ENCODE measurements at places on chromosomes 6 and 20.
A peak's percentile ranks its signal among the peaks of the same experiment; 100 is the strongest.

DNA sequence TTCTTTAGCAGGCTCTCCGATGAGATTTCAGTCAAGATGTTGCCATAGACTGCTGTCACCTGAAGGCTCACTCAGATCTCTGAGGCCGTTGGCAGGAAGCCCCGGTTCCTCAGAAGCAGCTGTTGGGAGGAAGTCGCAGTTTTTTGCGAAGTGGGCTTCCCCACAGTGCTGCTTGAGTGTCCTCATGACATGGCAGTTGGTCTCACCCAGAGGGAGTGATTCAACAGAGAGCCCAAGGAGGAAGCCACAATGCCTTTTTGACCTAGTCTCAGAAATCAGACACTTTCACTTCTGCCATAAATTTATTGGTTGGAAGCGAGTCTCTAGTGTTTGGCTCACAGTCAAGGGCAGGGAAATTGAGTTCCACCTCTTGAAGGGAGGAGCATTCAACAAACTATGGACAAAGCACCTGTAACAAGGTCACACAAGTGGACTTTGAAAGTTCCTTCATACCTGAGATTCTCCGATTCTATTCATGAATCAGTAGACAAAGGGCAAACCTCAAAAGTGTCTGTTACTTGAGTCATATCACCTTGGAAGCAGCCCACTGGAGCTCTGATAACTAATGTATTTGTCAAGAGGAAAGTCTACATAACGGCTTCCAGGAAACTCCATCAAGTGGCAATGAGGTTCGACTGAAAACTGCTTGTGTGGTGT, 208.3 kb downstream of the TASP1 start:
- no peak for DNase-seq

DNA sequence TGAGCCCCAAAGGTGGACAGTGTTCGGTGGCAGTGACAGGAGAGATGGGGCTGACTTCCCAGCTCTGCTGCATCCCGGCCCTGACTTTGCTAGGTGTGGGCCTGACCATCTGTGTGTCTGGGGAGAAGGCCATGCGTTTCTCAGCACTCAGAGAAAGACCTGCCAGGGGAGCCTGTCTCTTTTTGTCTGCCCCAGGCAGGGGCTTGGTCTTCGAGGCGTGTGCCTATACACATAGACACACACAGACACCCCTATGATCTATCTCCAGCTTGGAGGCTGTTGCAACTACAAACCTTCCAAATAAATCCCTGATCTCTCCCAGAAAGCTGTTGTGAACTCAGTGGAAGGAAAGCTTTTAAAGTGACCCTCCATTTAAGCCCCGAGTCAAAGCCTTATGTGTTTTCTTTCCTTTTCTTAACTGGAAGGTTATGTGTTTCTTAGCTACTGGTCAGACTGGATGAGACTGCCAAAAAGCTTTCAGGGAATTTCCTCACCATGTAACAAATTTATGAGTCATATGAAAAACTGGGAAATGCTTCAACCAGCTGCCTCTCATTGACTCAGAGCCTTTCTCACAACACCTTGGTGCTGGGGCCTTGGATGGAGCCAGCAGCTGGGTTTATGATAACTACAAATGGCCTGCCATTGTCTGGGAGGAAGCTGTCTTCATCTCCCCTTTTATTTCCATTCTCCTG, 102.6 kb downstream of the CDC5L start:
- no peak for DNase-seq

GRCh38 chr6:86871681-86872080, 65.6 kb upstream of the HTR1E start:
- peak; percentile 75 for DNase-seq

- no peak for DNase-seq
Observed at GRCh38 chr6:109292983-109293586, 89.2 kb downstream of the CD164 start.

DNA sequence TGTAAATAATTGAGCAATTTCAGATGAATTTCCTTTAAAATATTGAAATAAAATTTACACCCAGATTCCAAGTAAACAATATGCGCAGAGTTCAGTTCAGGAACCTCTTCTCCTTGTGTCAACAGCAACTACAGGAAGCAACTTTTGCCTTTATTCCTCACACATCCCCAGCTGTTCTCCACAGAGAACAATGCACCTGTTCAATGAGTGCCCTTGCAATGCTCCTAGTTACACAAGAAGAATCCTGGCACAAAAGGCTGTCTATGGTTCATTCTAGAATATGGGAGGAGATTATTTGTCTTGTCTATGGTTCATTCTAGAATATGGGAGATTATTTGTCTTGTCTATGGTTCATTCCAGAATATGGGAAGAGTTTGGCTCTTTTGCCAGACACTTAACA, 454.9 kb downstream of the BTBD3 start:
- DNase-seq: peak; percentile 91

DNA sequence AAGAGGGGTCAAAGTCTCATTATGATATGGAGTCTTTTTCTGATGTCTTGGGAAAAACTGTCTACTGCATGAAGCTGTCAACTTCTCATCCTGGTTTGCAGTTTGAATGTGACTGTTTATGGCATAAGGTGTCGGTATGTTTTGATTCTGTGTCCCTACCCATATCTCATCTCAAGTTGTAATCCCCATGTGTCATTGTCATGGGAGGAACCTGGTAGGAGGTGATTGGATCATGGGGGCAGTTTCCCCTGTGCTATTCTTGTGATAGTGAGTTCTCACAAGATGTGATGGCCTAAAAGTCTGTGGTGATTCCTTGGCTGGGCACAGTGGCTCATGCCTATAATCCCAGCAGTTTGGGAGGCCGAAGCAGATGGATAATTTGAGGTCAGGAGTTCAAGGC, 47.6 kb downstream of the MRAP2 start:
- DNase-seq: no peak

- DNase-seq: no peak
Observed at GRCh38 chr6:42460883-42461282, 9.2 kb upstream of the TRERF1 start.

GRCh38 chr6:50655848-50656453, 57.4 kb upstream of the TFAP2D start:
- DNase-seq: peak; percentile 48

- DNase-seq: peak; percentile 98
Observed at GRCh38 chr20:18058661-18059467, 1.1 kb upstream of the OVOL2 start.

- DNase-seq: no peak
Observed at GRCh38 chr20:33313686-33314314, 30.8 kb downstream of the BPIFB1 start.

DNA sequence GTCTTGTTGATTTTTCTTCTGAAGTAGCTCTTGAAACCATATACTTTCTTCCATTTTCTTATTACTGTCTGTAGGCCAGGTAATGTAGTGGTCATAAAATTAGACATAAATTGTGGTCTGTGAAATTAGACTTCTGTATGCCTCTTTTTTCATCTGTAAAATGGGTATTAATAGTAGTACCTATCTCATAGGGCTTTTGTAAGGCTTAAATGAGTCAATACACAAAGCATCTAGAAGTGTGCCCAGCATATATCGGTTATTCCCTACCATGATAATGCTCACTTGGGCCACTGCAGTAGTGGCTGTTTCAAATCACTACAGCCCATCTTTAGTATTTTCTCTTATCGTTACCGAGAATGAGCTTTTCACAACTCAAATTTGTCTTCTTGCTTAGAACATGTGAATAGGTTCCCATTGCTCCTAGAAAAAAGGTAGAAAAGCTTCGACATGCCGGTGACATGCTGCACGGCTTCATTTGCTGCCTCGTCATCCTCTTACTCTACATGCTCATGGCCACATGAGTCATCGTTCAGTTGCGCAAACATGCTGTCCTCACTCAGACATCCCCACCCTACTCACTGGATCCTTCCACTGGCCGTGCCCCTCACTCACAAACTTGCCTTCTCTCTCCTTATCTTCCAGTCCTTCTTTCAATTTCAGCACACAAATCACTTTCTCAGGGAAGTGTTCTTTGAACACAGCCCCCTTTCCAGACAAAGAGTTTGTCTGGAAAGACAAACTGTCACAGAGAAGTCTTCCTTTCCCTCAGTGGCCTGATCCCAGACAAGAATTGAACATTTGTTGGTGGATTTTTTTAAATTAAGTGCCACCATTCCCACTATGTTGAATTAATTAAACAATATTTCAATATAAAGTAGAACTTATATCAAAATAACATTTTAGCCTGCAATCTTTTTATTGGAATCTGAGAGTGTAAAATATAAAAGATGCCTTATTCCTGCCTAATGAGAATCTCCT, 32.2 kb upstream of the ERVFRD-1 start:
- DNase-seq: peak; percentile 21

GRCh38 chr20:33070111-33071053, 9.1 kb upstream of the BPIFB4 start:
- DNase-seq: no peak

DNA sequence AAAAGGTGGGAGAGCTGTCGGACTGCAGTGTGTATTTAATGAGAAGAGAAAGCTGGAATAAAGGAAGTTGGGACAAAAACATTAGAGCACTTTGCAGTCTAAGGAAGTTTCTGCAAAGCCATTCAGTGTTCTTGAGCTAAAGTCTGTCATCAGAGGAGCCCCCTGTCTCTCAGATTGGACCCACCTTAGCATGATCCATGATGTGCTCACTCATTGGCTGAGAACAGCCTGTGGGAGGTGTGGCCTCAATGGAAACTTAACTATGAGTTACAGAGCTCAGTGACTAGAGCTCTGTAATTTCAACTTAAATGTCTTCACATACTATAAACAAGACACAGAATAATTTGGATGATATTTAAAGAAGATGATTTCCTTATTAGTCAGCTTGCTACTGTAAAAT, 437.0 kb downstream of the BTBD3 start:
- no peak for DNase-seq

- DNase-seq: no peak
Observed at GRCh38 chr6:147651249-147652063, 143.0 kb downstream of the SAMD5 start.

GRCh38 chr20:57892471-57892870, 182.7 kb upstream of the PMEPA1 start:
- DNase-seq: peak; percentile 84

GRCh38 chr6:71395731-71396409, 107.3 kb downstream of the OGFRL1 start:
- peak; percentile 5 for DNase-seq

GRCh38 chr20:830011-830521, 3.4 kb upstream of the FAM110A start:
- no peak for DNase-seq

- peak; percentile 89 for DNase-seq
Observed at GRCh38 chr6:27791182-27791943, 120.8 kb downstream of the OR2B2 start.

- DNase-seq: peak; percentile 11
Observed at GRCh38 chr20:61673152-61673847, 392.4 kb downstream of the TAF4 start.

GRCh38 chr20:49601153-49601924, 33.4 kb upstream of the PTGIS start:
- no peak for DNase-seq

- no peak for DNase-seq
Observed at GRCh38 chr6:67352717-67353116, 1282.4 kb upstream of the ADGRB3 start.

DNA sequence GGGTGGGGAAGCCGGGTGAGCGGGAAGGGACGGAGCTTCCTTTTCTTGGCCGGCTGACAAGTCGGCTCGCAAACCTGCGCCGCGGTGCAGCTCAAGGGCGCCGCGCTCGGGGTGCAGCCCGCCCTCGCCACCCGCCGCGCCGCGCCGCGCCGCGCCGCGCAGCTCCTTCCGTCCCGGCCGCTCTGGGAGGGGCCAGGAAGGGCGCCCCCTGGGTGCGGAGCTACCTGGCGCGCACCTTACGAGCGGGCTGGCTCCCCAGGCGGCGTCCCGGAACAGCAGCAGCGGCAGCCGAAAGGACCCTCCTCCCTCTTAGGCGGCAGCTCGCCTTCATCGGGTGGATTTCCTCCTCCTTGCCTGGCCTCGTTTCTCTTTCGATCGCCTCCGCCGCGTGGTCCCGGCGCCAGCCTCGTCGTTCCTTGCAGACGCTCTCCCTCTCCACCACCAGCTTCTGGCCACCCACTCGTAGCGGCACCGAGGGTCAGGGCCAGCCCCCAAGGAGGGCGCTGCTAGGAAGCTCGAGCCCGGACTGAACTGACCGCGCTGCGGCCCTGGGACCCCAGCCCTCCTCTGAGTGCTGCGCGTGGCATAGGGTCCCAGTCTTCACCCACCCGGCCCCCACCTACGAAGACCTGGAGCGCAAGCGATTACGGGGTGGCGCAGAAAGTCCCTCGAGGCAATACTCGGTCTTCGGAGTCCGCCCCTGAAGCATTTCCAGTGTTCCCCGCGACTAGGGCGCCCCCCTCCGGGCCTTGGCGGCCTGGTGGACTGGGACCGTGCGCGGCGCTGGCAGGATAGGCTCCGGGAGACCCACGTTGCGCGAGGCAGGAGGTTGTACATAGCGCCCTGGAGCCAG, at the start of gene MAP3K5:
Gene MAP3K5 (minus strand): TSS at position 68 of the 853 bp plus-strand sequence. CDS start 320 bp downstream, outside the sequence.
- DNase-seq: peak; percentile 97

- DNase-seq: no peak
Observed at GRCh38 chr6:158290659-158291058, 21.6 kb upstream of the TULP4 start.

GRCh38 chr6:11009353-11009752, 34.8 kb downstream of the ELOVL2 start:
- DNase-seq: no peak

Data from NCI-H69 (cell line).